ENCODE measurements at places on chromosomes 1 and 21.

GRCh38 chr1:23441446-23442148 is 17.0 kb upstream of the TCEA3 start:
- no peak for DNase-seq

GRCh38 chr1:159443066-159443750 is 3.7 kb downstream of the OR10J1 start:
- DNase-seq, result no peak

GRCh38 chr1:225437710-225438437 is 10.0 kb upstream of the LBR start:
- no peak for DNase-seq

DNA sequence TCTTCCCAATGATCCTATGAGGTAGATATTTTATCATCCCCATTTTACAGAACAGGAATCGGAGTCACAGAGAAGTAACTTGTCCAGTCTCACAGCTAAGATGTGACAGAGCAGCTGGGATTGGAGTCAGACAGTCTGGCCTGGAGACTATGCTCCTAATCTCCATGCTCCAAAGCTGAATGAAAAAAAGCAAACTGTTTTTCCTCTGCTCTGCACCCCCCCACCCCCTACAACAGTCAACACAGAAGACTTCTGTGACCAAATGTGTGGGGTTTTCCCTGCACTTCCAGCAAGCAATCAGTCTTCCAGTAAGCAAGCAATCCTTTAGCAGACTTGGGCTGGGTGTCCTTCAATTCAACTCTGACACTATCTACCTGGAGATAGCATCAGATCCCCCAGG is 33.2 kb downstream of the KIRREL1 start:
- DNase-seq, result no peak

GRCh38 chr1:162023181-162023546 is 505 bp downstream of the OLFML2B start:
- no peak for DNase-seq

- no peak for DNase-seq
Measured at GRCh38 chr1:161082996-161083747, 6.2 kb downstream of the NECTIN4 start.

DNA sequence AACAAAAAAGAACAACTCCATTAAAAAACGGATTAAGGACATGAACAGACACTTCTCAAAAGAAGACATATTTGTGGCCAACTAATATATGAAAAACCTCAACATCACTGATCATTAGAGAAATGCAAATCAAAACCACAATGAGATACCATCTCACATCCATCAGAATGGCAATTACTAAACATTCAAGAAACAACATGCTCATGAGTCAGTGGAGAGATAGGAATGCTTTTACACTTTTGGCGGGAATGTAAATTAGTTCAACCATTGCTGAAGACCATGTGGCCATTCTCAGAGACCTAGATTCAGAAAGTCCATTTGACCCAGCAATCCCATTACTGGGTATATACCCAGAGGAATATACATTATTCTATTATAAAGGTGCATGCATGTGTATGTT is 1442.6 kb upstream of the B3GALT2 start:
- DNase-seq, result no peak

DNA sequence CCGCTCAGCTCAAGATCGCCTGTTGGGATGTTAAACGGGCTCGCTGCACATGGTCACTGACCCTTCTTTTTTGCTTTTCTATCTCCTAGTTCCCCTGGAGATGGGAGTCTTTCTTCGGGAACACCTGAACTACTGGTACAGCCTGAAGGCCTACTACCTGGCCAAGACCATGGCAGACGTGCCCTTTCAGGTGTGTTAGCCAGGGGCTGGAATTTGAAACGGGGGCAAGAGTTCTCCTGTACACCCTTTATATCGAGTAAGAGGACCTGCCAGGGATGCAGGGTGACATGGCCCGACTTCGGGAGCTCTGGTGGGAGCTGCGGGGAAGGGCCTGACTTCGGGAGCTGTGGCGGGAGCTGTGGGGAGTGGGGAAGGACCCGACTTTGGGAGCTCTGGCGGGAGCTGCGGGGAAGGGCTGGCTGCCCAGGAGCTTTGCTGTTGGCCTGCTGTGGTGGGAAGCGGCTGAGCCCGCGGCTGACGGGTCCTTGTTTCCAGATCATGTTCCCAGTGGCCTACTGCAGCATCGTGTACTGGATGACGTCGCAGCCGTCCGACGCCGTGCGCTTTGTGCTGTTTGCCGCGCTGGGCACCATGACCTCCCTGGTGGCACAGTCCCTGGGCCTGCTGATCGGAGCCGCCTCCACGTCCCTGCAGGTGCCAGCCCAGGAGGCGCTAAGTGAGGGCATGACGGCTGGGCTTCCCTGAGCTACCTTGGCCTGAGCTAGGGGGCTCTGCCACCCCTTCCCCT is 24.0 kb downstream of the TFF3 start:
- no peak for DNase-seq

DNA sequence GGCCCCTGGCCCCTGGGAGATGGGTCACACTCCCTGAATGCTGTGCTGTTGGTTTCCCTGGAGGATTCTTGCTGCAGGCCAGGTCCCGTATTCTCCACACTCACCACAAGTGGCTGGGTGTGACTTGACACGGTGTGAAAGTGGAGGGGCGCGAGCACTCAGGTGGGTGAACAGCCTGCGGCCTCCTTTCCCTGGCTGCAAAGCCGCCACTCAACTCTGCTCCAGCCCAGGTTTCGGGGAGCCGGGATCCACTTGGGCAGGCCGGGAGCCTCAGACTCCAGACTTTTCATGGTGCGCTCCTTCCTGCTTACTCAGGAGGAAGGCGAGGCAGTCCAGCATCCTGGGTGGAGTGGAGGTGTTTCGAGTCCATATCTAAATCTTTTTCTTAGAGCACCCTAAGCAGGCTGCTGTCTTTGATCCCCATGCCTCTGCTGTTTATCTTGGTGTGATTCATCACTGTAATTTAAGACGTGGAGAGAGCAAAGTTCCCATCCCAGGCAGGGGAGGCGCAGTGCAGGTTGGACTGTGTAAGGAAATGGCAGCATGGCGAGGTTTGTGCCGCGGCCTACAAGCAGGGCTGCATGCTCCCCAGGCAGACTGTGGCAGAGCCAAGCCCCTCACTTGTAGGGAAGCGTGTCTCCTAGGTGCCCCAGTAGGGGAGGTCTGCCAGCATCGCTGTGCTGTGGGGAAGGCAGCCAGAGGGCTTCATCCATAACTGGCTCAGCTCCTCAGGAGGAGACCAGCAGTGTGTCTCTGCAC is 29.6 kb downstream of the VANGL1 start:
- no peak for DNase-seq

DNA sequence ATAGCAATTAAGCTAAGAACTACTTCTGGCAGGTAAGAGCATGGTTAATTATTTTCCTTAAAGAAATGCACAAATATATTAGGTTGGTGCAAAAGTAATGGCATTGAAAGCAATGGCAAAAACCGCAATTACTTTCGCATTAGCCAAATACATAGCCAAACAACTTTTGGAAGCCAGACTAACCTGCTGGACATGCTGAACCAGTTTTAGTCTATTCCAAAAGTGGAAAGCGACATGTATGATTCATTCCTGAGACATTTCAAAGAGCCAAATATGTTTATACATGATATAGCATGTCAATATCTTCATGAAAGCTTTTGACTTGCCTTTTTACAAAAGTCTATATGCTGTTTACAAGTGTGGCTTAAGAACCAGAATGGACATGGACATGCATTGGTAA is 23.4 kb upstream of the DR1 start:
- no peak for DNase-seq

GRCh38 chr1:9600861-9601834 is 12.4 kb downstream of the TMEM201 start:
- DNase-seq, result no peak

DNA sequence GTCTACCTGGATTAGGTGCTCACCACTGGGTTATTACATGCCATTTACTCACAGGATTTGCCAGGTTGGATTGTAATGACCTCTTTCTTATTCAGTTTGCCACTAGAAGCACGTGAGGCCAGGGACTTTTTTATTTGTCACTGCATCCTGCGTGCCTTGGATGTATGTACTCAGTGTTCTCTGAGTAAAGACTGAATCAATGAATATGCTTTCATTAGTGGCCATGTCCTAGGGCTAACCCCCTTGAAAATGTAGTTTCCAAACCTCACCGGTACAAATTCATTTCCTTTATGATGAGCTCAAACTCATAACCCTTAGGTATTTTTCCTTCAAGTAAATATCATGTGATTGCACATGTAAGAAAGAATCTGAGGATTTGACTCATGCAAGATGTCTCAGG is 1.3 kb upstream of the ZP4 start:
- DNase-seq, result no peak

GRCh38 chr1:116572771-116573430 is 2.1 kb upstream of the CD58 start:
- DNase-seq, result no peak

GRCh38 chr1:229229137-229229720 is 41.7 kb upstream of the RAB4A start:
- DNase-seq, result no peak

DNA sequence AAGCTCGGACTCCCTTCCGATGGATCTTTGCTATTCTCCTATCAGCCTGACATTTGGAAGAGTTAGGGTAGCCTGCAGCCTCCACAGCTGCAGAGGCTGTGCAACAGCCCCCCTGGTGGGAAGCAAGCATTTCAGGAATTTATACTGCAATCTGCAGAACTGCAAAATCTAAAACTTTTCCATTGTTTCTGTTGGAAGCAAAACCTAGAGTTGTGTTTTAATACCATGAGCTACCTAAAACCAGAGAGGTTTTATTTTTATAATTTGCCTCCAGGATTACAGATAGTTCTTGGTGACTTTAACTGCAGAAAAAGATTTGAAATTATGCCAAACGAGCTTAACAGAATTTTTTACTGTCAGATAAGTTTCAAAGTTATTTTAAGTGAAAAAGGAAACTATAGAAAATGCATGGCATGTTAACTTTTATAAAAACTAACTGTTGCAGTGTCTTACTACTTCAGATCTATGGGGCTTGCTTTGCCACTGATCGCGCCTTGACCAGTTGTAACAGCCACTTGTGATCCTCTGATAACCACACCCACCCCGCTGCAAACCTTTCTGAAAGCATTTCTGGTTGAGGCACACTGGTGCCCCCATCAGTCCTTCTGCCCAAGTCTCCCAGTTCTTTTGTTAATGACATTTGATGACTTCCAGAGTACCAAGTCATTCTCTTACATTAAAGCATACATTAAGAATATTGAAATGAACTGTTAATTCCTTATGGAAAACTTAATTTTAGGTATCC is 64.8 kb downstream of the PRDM2 start:
- DNase-seq, result no peak

DNA sequence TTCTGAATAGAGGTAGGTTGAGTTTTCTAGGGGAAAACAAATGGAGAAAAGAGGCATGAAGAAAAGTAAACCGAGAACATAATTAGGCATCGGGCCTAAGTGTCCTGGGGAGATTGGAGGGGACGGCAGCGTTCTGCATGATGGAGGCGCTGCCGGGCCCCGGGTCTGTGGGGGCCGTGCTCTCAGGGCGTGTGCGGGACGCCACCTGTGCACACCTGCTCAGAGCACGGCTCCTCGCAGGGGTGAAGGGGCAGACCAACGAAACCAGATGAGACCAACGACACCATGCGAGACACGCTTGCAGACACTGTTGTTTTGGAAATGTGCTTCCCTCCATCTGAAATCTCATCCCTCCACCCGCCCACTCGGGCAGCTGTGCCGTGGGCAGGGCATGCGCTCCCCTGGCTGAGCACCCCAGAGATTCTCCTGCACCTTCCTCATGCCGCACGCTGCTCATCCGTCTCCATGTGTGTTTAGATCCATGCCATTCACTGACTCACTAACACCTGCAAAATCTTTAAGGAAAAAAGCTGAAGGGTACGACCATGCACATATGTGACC is 28.2 kb upstream of the TRAPPC10 start:
- DNase-seq, result no peak

GRCh38 chr1:19885821-19886220 is 3.6 kb downstream of the OTUD3 start:
- no peak for DNase-seq

- DNase-seq, result no peak
Measured at GRCh38 chr1:43061757-43062156, 103.1 kb upstream of the SLC2A1 start.

- DNase-seq, result no peak
Measured at GRCh38 chr1:244850099-244850852, 14.1 kb downstream of the HNRNPU start.

DNA sequence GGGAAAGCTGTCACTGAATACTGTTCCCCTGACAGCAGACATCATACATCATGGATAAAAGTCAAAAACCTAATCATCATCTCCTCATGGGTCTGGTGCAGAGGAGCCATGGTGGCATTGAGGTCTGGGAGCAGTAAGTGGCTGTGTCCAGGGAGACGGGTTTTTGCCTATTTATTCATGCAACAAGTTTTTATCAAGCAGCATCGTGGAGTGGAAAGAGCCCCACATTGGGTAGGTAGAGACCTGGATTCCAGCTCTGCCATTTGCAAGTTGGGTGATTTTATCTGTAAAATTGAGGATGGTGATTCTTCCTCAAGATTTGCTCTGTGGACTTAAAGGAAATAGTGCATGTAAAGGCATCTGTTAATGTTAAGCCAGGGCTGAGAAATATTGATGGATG is 4.2 kb downstream of the CACHD1 start:
- DNase-seq, result no peak

- DNase-seq, result no peak
Measured at GRCh38 chr1:11284784-11285183, 11.8 kb downstream of the UBIAD1 start.

- no peak for DNase-seq
Measured at GRCh38 chr1:8926707-8927694, 18.7 kb upstream of the CA6 start.

GRCh38 chr1:4273243-4273642 is 373.2 kb upstream of the C1orf174 start:
- DNase-seq, result no peak

GRCh38 chr1:162213281-162213912 is 143.9 kb downstream of the NOS1AP start:
- no peak for DNase-seq

- no peak for DNase-seq
Measured at GRCh38 chr1:95438218-95438948, 204.4 kb downstream of the RWDD3 start.

GRCh38 chr1:19643121-19643520 is 990 bp upstream of the NBL1 start:
- DNase-seq, result no peak

- DNase-seq, result no peak
Measured at GRCh38 chr1:182003953-182004586, 57.4 kb downstream of the ZNF648 start.

GRCh38 chr1:24125456-24125855 is 13.5 kb upstream of the MYOM3 start:
- no peak for DNase-seq

DNA sequence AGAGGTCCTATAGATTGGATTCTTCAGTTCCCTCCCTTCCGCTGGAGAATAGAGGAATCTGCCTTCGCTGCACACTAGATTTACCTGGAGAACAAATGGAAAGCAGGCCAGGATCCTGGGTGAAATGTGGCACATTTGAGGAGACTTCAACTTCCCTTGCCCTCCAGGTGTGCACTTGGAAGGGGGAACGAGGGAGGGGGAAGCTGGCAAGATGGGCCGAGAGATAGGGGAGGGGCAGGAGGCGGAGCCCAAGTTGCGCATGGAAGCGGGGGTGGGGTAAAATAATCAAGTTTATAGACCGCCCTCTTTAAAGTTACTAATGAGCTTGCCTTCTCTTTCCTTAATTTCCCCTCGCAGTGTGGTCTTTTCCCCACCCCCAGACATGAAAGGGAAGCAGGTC is 155.7 kb upstream of the CAMK1G start:
- DNase-seq, result no peak

- DNase-seq, result no peak
Measured at GRCh38 chr1:35574125-35574654, 1.1 kb downstream of the TFAP2E start.
